ENCODE measurements at places on chromosomes 7 and 10. TPM values are rescaled to one million over a fixed set of nuclear protein-coding genes. Genes with fewer than 3 reads are reported as not detected.

The PURB gene
- total RNA-seq = 23.6 TPM

The RASA4B gene
- 1.7 TPM for total RNA-seq

The PAX4 gene
- not detected for total RNA-seq

The FAM25C gene
- not detected for total RNA-seq

The NANOS1 gene
- 3.0 TPM for total RNA-seq

The OPTN gene
- 161 TPM for total RNA-seq

The ZNF438 gene
- total RNA-seq = 2.2 TPM

The ENTPD1 gene
- 0.95 TPM for total RNA-seq

The ECHDC3 gene
- 1.9 TPM for total RNA-seq

The FAM25A gene
- not detected for total RNA-seq

The EGR2 gene
- 12.1 TPM for total RNA-seq

The FAM25G gene
- not detected for total RNA-seq

The KIAA1549 gene
- total RNA-seq = 11.1 TPM

The TFEC gene
- 1.8 TPM for total RNA-seq
